ENCODE measurements at places on chromosomes 2 and 18. TPM values are rescaled to one million over a fixed set of nuclear protein-coding genes. Genes with fewer than 3 reads are reported as not detected.

Gene SCYGR4
- not detected for total RNA-seq

Gene SLC14A1
- not detected for total RNA-seq

Gene OSBPL1A
- 24.7 TPM for total RNA-seq

Gene POTEJ
- total RNA-seq: not detected

Gene INO80B
- total RNA-seq: 7.0 TPM

Gene RALBP1
- 57.5 TPM for total RNA-seq

Gene DLGAP1
- not detected for total RNA-seq

Gene GAREM1
- total RNA-seq: 2.0 TPM

Gene IL36RN
- not detected for total RNA-seq

Gene IL36A
- total RNA-seq: not detected

Gene ICA1L
- total RNA-seq: 1.7 TPM

Gene TSHZ1
- total RNA-seq: 5.1 TPM

Gene FIGN
- total RNA-seq: 7.7 TPM

Gene GPR55
- not detected for total RNA-seq

Gene BMP10
- not detected for total RNA-seq

Gene CROCC2
- not detected for total RNA-seq

Gene SIX3
- total RNA-seq: not detected

Gene NT5DC4
- not detected for total RNA-seq

Gene MFSD2B
- 0.06 TPM for total RNA-seq

DNA sequence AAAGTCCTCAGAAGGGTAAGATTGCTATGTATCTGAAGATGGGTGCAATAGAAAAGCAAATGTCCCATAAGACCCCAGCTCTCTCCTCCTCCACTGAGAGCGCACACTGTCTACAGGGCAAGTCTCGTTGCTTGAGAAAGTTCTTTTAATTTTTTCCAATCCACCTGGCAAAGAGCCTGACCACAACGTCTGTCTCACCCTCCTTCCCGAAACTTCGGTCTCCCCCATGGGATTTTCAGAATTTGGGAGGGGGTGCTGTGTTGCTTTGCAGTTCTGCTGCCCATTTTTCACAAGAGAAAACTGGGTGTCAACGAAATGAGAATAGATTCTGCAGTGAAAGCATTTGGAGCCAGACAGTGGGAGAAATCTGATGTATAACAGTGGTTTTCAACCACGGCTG lies 40.4 kb downstream of the SERTAD2 start:
- no peak for DNase-seq

- DNase-seq: no peak
Measured at GRCh38 chr2:64111426-64111825, 32.8 kb downstream of the PELI1 start.

- no peak for DNase-seq
Measured at GRCh38 chr2:240405133-240405532, 30.3 kb upstream of the GPC1 start.

GRCh38 chr2:201257381-201257955 lies 2.9 kb upstream of the CASP8 start:
- no peak for DNase-seq

- DNase-seq: no peak
Measured at GRCh38 chr2:579961-580360, 97.2 kb downstream of the TMEM18 start.

DNA sequence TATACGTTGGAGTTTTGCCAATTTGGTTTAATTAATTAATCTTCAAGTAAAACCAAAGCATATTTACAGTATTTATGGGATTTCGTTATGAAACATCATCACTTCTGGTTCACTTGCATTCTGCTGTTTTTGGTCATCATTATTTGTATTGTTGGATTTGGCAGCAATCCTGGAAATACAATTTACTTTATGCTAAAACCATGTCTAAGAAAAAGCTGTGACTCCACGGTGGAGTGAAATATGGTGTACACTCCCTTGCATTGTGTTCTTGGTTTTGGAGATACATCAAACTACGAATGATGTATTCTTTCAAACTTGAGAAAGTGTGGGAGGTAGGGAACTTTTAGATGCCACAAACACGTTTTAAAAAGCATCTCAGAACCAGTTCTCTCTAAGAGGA lies 106.4 kb downstream of the CTAGE1 start:
- DNase-seq: no peak

DNA sequence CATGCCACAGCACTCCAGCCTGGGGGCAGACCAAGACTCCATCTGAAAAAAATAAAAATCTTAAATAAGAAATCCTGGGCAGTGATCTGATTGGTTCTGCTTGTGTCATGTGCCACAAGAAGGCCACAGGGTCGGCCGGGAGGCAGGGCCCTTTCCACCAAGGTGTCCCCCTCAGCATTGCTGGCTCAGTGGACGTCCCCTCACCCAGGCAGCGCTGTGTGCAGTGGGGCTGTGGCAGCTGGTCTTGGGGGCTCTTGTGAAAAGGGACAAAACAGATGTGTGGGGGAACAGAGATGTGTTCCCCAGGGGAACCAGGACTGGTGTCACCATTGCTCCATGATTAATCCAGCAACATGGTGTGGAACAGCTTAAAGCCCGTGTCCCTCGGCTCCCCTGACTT lies 60.5 kb downstream of the HS6ST1 start:
- DNase-seq: no peak

- DNase-seq: no peak
Measured at GRCh38 chr2:197952540-197953202, 148.3 kb downstream of the PLCL1 start.

DNA sequence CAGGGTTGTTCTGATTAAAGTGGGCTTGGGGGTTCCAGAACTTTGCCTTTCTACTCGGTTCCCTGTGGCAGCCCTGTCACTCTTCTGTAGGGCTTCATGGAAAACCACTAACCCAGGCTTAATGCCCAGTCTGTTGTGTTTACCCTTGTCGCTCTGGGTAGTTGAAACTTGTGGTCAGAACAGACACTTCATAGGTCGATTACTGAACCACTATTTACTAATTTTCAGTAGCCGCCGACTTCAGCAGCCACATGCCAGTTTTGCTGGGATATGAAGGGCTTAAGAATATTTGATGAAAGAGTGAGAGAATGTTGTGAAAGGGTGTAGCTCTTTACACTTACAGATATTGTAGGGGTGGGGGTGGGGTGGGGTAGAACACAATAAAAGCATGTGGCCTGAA lies 362.3 kb downstream of the RND3 start:
- no peak for DNase-seq

- peak; percentile 15 for DNase-seq
Measured at GRCh38 chr2:1990724-1991123, 246.4 kb upstream of the PXDN start.

DNA sequence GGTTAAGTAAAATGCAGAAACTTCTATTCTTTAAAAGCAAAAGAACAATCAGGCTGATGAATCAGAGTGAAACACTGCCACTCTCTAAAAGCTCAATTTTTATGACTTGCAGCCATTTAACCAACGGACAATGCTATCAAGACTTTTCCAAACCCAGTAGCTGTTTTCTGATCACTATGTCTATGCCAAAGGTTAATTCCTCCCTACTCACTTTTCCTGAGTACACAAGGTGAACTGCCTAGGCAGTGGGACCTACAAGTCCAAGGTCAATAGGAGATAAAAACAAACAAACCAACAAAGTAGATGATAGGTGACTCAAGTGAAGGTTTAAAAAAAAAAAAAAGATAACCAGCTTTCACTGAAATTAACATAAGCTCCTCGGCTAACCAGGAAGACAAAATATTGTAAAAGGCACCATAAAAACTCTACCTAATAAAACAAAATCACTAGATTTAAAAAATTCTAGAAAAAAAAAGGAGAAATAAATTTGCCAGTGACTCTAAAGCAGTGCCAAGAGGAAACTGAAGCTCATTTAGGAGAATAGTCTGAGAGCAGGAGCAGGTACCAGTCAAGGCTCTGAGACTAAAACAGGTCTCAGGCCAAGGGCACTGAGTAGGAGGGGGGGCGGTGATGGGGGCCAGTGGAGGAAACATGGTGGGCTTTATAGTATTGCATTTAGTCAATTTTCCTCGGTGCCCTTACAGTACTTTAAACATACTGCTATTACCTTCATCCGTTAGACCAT lies 134.1 kb upstream of the DLGAP1 start:
- DNase-seq: no peak

DNA sequence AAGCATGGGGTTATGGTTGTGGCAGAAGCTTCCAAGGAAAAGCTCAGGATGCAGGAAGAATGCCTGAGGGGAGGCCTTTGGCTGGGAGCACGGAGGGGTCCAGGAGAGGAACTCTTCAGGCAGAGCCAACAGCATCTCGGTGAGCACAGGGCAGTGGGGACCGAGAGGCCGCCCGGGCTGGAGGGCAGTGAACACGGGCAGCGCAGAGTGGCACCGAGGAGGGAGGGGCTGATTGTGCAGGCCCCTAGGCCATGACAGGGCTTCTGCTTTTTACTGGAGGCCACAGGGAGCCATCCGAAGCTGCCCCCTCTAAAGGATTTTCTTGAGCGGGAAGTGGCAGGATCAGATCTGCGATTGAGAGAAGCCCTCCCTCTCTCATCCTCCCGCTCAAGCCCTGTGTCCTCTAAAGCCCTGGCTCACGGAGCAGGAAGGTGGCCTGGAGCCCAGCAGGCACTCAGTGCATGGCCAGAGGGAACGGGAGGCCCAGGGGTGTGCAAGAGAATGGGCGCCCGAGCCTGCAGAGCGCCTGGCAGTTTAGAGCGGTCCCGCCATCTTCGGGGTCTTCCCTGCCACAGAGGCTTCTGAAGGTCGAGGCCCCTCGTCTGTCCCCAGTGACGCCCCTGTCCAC lies 110.0 kb upstream of the STON1 start:
- DNase-seq: no peak

- DNase-seq: no peak
Measured at GRCh38 chr2:239763433-239764097, 261.6 kb downstream of the NDUFA10 start.

- DNase-seq: no peak
Measured at GRCh38 chr18:990197-990596, 85.5 kb downstream of the ADCYAP1 start.

DNA sequence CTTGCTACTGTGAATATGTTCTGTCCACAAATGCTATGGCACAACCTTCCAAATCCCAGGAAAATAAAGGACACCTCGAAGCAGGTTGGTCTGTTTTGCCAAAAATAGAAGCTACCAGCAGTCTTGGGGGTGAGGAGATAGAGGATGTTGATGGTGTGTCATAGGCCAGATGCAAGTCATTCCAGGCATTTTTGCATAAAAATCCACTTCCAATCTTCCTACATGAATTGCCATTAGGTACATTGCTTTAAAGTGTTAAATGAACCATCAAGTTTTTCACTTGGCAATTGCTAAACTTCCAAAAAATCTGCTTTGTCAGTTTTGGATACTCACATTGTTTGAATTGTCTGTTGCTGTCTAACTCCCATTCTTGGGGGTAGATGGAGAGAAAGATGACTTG lies 295.4 kb downstream of the MYCN start:
- DNase-seq: no peak

- no peak for DNase-seq
Measured at GRCh38 chr2:190336420-190336819, 7.0 kb upstream of the INPP1 start.

- DNase-seq: no peak
Measured at GRCh38 chr2:46202453-46202852, 94.8 kb upstream of the EPAS1 start.

- DNase-seq: no peak
Measured at GRCh38 chr2:197200051-197200761, 110.4 kb downstream of the ANKRD44 start.

GRCh38 chr2:2921011-2921720 lies 456.5 kb downstream of the EIPR1 start:
- no peak for DNase-seq

- no peak for DNase-seq
Measured at GRCh38 chr18:59054496-59055287, 85.0 kb upstream of the SEC11C start.

DNA sequence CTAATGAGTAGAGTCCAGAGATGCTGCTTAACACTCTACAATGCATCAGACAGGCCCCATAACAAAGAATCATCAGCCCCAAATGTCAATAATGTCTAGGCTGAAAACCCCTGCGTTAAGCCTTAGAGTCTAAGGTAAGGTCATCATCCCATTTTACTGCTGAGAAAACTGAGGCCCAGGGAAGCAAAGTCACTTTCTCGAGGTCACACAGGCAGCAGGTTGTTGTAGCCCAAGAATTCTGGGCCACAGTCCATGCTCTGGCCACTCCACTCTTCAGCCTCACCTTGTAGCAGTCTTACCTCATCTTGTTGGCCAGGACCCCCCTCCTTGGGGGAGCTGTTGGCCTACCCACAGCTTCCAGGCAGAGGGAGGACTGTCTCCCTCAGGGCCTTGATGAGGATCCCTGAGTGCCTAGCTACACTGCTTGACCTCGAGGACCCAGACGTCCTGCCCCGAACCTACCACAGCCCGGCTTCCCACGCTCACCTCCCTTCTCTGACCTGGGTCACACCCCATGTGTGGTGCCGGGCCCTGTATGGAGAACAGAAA lies 54.4 kb downstream of the SMAD7 start:
- no peak for DNase-seq

GRCh38 chr18:42183746-42184145 lies 228.7 kb downstream of the PIK3C3 start:
- DNase-seq: no peak

DNA sequence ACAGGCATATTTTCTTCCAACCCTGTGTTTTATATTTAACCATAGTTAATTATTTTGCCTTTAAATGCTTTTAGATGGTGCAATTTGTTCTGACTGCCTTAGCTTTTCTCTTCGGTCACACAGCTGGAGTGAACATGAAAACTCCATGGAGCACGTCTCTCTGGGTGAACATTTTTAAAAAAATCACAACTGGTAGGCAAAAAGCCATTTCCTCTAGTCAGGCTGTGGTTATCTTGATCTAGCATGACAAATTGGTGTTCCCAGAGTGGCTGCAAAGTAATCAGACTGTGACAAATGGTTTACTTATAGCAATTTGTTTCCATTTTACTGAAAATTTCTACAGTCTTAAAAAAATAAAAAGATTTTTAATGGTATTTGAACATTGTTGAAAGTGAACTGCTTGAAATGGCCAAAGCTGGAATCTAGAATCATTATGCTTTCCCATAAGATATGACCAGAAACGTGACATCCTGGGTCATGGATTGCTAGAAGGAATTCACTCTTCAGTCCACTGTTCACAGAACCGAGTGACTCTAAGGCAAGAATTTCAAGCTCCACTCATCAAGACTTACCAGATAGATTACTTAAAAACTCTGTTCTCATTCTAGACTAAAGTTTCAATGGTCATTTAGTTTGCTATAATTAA lies 703.6 kb downstream of the CPS1 start:
- DNase-seq: no peak

GRCh38 chr2:28338046-28338817 lies 54.4 kb upstream of the FOSL2 start:
- DNase-seq: no peak
